Pancreas (tissue), 10 donors: ENCODE measurements at places on chromosomes 16 and 17. TPM values are rescaled to one million over a fixed set of nuclear protein-coding genes. Genes with fewer than 3 reads are reported as not detected.

The MYH2 gene
- 0.05 TPM for polyA plus RNA-seq

DNA sequence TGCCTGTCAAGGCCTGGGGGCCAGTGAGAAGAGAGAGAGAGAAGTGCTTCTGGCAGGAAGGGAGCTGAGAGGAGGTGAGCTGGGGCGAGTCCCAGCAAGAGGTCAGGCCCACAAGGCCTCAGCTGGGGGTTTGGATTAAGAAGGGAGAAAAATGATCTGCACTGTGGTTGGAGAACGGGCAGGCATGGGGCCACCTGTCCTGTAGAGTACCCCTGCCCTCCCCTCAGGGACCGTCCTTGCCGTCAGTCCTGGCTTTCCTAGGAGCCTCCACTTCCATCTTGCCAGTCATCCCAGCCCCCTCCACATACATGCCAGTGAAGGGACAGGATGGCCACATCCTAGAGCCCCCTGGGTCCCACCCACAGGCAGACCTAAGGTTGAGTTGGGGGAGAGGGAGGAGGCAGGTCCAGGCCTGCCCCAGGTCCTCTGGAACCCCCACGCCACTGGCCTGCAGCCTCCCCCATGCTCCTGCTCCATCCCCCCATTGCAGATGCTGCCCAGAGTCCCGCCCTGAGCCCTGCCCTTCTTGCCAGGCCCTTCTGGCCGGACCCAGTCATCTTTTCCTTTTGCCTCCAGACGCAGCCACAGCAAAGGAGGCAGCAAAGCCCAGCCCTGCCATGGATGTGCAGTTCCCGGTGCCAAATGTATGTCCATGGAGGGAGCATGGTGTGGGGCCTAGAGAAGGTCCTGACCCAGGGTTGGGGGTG is 18.9 kb downstream of the KATNB1 start:
- DNase-seq, result no peak

DNA sequence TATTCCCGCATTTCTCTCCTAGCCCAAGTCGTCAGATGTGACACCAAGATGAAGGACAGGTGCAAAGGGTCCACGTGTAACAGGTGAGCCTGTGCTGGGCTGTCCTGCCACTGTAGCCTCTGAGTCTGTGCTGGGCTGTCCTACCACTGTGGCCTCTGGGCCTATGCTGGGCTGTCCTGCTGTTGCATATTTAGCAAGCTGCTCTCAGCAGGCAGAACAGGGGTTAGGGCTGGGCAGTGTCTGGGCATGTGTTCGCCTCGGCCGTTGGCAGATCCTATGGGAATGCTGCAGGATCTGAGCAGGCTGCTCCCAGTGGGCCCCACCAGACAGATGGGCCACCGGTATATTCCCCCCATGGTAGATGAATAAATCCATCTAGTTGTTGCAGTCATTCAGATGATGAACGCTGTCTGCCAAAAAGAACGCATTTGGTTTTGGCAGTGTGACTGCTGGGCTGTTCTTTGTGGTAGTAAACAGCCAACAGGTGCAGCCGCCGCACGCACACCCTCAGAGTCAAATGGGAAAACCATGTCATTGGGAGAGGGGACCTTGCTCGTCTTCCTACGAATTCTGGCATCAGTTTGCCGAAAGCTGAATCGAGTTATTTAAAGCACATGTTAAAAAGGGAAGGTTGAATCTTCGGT is 49.2 kb downstream of the CRISPLD2 start:
- no peak for DNase-seq

DNA sequence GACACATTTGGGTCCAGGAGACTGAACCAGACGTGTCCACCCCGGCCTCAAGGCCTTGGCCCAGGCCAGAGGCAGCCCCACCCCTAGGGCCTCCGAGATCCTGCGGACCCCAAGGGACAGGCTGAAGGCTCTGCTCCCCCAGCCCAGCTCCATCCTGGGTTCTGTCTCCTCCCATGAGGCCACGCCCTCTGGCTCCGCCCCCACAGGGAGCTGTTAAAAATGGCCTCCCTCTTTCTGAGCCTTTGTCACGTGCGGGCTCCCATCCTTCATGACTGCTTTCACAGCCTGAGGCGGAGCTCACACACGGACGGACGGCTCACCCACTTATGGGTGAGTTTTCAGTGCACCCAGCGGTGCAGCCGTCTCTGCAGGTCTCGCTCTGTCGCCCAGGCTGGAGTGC is 6.5 kb upstream of the CACNA1H start:
- DNase-seq, result no peak

DNA sequence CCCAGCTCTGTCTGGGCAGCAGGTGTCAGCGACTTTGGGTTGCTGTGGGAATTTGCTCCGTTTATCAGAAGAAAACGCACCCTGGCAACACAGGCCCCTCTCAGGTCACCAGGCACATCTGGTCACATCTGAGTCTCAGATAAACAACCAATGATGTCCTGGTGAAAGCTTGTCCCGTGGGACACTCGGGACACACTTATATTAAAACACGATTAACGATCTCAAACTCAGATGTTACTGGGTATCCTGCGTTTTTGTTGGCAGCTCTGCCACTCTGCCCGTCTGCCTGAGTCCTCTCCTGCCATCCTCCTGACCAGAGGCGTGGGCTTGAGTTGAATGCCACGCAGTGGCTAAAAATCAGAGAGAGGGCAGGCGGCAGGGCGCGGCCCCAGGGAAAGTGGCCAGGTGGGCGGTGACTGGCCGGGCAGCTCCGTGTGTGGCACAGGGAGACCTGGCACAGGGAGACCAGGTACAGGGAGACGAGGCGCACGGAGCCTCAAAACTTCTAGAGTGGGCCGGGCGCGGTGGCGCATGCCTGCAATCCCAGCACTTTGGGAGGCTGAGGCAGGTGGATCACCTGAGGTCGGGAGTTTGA is 2.1 kb downstream of the SECTM1 start:
- DNase-seq, result no peak

GRCh38 chr16:1164382-1164781 is 11.5 kb downstream of the CACNA1H start:
- DNase-seq, result no peak

The HOXB8 gene
- 0.15 TPM for polyA plus RNA-seq

GRCh38 chr16:50311134-50311528 is 44.8 kb downstream of the ADCY7 start:
- DNase-seq, result no peak

GRCh38 chr16:69924777-69925191 is 26.4 kb upstream of the CLEC18A start:
- peak; percentile 72 for DNase-seq

- DNase-seq, result no peak
Measured at GRCh38 chr16:67243481-67243880, 3.8 kb downstream of the FHOD1 start.

DNA sequence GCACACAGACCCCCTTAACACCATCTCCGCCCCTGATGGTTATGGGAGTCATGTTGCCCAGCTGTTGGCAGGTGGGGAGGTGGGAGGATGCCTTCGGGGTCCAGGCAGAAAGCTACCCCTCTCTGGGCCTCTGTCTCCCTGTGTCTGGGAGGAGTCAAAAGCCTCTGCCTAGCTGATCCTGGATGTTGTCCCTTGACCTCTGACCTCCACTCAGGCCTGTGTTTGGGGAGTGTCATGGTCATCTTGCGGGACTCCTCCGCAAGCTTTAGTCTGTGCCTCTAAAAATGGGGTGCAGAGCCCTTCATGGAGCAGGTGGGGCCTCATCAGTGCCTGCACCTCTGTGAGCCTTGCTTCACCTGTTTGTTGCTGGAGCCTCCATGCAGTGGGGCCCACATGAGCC is 3.8 kb downstream of the LLGL1 start:
- DNase-seq, result no peak

The CARHSP1 gene
- 69.0 TPM for polyA plus RNA-seq

DNA sequence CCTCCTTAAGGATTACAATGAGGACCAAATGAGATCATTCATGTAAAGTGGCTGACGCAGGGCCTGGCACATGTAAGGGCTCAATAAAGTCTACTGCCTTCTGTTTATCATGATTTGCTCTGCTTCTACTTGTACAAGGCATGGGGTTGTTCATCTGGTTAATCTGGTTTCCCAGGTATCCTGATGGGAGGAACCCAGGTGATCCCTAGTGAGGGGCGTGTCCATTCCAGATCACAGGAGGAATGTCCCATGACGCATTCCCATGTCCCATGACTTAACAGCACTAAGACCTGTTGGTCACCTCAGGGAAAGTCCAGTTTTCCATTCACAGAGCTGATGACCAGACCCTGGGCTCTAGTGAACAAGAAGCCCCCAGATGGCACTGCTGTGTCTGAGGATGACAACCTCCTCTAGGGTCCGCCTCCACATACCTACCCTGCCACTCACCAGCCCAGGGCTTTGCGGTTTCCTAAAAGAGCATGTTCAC is 11.5 kb upstream of the TPPP3 start:
- DNase-seq, result peak; percentile 79

DNA sequence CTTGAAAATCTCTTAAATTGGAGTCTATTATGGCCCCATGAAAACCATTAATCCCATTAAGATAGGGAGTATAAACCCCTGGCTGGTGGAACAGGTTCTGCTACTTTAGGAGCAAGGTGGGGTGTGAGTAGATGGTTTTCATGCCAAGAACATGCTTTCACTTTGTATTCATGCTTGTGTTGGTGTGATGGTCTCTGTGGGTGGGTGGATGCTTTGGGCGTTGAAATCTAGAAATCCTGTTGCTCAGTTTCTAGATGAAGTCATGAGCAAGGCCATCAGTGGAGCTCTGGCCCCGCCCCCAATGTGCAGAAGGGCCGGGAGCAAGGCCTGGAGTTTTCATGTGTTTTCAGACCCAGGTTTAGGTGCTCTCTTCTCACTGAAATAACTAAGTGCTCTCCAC is 20.1 kb downstream of the PLD6 start:
- no peak for DNase-seq

The TNFRSF13B gene
- not detected for polyA plus RNA-seq

GRCh38 chr16:19127205-19127604 is 13.4 kb downstream of the ITPRIPL2 start:
- no peak for DNase-seq

The TCAP gene
- polyA plus RNA-seq, result 1.1 TPM

DNA sequence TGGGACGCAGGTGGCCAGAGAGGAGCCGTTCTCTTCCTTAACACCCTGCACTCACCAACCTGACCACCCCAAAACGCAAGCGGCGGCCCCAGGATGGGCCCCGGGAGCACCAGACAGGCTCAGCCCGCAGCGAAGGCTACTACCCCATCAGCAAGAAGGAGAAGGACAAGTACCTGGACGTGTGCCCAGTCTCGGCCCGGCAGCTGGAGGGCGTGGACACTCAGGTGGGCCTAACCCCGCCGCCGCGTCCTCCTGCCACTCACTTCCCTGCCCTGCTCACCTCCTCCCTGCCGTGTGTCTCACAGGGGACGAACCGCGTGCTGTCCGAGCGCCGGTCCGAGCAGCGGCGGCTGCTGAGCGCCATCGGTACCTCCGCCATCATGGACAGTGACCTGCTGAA is 4.6 kb upstream of the HSD3B7 start:
- peak; percentile 58 for DNase-seq

The KCNJ12 gene
- polyA plus RNA-seq, result 0.16 TPM

- peak; percentile 82 for DNase-seq
Measured at GRCh38 chr17:73747221-73748002, 103.2 kb upstream of the SDK2 start.

GRCh38 chr16:87028481-87029320 is 288.5 kb downstream of the C16orf95 start:
- no peak for DNase-seq

The ADAMTS18 gene
- polyA plus RNA-seq, result 0.52 TPM

DNA sequence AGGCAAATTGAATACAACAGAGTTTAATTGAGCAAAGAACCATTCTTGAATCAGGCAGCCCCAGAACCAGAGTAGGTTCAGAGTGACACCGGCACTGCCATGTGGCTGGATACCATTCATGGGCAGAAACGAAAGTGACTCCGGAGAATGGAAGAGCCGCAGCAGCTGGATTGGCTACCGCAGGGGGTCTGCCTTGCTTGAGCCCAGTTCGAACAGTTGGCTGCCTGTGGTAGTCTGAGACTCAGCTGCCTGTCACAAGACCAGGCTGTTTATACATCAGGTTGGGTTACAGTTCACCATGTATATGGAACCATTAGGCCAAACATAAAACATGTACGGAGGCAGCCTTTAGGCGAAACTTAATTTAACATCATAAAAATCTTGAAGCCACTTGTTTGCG is 205.2 kb upstream of the CHMP6 start:
- DNase-seq, result peak; percentile 18

DNA sequence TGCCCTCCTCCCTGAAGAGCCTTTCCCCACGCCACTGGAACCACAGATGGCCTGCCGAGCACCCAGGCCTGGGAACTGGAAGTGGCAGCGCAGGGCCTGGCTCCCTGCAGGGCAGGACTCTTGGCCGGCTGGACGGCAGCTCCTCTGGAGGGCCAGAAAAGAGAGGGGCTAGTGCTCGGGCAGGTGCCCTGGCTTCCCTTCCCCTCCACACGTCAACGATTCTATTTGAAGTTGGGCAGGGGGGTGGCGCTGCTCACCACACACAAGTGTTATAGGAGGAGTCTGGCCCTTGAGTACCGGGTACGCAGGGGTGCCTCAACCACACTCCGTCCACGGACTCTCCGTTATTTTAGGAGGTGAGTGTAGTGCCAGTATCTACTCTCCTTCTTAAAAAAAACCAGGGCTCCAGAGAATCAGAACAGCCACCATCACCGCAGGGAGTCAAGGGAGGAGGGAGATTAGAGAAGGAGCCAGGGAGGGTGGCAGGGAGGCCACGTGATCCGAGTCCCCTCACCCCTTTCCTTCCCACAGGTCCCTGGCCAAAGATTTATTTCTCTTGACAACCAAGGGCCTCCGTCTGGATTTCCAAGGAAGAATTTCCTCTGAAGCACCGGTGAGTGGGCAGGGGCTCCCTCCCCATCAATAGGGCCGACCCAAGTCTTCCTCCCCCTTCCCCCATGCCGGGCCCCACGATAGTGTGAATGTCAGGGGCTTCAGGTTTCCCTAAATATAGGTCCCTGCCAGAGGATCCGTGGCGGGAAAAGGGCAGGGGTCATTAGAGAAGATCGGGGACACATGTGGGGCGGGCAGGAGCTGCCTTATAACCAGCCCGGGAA is 1.4 kb upstream of the ALDOA start:
- DNase-seq, result peak; percentile 77

DNA sequence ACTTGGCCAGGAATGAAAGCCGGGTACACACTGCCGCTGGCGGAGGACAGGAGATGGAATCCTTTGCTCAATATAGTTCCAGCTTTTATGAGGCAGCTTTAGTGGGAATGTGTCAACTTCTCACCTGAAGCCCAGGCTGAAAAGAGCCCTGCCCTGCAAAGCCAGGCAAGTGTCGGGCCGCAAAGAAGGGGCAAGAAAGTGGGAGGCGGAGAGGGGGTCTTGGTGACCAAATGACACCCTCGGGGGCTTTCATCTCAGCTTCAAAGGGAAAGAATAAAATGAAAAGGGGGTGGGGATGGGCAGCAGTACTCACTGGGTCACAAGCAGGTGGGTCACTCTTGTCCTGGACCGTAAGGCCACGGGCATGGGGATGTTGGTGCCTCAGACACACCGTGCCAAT is 62.9 kb downstream of the C16orf95 start:
- no peak for DNase-seq

GRCh38 chr17:45704251-45704650 is 79.9 kb upstream of the CRHR1 start:
- DNase-seq, result no peak
